Astrocyte of the spinal cord (primary cell): ENCODE measurements at places on chromosomes 11 and 22.
A peak's percentile ranks its signal among the peaks of the same experiment; 100 is the strongest.

GRCh38 chr11:119337581-119338317 lies 2.9 kb downstream of the C1QTNF5 start:
- DNase-seq, result peak; percentile 74

GRCh38 chr11:110903378-110903777 lies 191.1 kb upstream of the ARHGAP20 start:
- DNase-seq, result no peak

- no peak for DNase-seq
Observed at GRCh38 chr22:48222742-48223487, 1460.5 kb downstream of the TBC1D22A start.

DNA sequence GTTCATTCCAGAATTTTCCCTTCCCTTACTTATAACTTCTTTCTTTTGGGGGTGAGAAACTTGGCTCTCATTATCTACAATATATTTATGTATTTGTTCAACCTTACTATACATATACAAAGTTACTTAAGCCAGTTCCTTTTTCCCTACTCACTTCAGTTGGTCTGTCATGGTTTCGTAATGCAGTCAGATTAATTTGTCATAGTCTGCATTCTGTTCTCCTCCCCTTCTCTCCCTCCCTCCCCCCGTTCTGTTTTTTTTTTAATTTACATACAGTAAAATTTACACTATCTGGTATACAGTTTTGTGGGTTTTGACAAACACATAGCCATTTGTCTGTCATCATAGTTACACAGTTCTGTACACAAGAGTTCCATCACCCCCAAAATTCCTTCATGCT lies 71.8 kb upstream of the ADORA2A start:
- no peak for DNase-seq

DNA sequence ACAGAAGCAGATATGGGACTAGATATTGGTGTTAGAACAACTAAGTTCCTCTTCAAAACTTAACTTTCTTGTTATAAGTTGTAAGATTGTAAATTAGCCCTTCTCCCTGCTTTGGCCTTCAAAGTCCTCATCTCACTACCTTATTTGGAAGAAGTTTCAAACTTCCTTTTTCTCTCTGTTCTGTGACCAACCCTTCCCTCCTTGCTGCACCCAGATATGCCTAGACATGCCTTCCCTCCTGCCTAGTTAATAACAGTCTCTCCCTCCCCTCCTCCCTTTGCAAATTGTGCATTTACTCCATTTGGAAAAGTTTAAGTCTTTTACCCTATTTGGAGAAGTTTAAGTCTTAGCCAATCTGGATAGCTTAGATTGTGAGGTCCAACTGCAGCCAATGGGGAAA lies 4.9 kb downstream of the OR52K2 start:
- no peak for DNase-seq

- DNase-seq, result no peak
Observed at GRCh38 chr11:26708736-26709456, 13.0 kb downstream of the SLC5A12 start.

DNA sequence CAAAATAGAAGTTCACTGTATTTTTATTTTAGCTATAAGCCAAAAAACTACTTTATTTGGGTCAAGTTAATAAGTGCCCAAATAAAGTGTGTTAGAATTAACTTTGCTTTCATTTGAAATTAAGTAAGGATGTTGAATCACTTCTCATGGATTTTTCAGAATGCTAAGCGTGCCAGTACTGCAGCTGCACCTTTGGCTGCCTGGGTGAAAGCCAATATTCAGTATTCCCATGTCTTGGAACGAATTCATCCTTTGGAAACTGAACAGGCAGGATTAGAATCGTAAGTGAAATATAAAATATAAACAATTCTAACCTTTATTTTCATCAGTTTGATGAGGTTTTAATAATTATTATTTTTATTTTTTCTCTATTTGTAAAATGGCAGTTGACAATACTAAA lies 113.6 kb downstream of the DYNC2H1 start:
- peak; percentile 20 for DNase-seq

- peak; percentile 52 for DNase-seq
Observed at GRCh38 chr11:58024601-58025091, 965 bp downstream of the OR9Q1 start.

- DNase-seq, result no peak
Observed at GRCh38 chr22:42389143-42389542, 43.1 kb downstream of the NFAM1 start.

GRCh38 chr22:33405194-33405593 lies 347.0 kb upstream of the SYN3 start:
- DNase-seq, result no peak

DNA sequence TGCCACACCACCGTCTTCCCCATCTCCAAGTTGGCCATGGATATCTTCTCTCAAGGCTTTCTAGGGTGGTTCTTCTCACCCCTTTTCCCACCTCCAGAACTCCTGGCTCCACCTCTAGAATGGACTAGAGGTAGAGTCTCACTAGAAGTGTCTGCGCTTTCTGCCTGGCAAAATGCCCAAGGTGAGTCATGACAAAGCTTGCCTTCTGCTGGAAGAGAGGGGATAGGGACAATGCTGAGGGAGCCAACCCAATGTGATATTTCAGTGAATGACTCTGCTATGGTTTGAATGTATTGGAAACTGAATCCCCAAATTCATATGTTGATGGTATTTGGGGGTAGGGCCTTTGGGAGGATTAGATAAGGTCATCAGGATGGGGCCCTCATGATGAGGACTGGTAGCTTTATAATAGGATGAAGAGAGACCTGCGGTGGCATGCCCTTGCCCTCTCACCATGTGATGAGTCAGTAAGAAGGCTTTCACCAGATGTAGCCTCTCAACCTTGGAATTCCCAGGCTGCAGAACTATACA lies 4.1 kb upstream of the CD82 start:
- no peak for DNase-seq

DNA sequence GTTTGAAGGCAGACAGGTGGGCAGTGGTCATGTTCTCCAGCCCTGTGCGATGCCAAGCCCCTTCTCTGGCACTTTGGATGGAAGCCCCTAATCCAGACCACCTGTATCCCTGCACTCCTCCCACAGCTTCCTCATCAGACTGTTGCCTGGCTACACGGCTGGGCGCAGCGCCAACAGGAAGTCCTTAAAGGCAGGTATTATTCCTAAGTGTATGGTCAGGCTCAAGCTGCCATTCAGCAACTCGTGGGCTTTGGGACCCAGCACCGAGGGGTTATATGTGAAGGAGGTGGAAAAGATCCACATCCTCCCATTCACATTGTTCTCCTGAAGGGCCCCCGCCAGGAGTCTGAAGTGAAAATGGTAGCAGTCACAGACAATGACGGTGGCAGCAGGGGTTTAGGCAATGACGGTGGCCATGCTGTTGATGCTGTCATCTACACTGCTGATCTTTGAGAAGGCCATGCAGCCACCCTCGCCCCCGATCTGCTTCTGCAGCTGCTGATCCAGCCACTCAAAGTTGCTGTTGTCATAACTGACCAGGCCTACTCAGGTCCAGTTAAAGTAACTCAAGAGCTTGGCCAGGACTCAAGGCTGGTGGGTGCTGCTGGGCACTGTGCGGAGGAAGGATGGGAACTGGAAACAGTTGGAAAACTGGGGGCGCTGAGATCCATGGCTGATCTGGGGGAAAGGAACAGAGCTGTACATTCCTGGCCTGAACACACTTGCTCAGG lies 27.7 kb downstream of the OR6Q1 start:
- no peak for DNase-seq

GRCh38 chr11:78323363-78323762 lies 94.3 kb downstream of the GAB2 start:
- DNase-seq, result no peak

DNA sequence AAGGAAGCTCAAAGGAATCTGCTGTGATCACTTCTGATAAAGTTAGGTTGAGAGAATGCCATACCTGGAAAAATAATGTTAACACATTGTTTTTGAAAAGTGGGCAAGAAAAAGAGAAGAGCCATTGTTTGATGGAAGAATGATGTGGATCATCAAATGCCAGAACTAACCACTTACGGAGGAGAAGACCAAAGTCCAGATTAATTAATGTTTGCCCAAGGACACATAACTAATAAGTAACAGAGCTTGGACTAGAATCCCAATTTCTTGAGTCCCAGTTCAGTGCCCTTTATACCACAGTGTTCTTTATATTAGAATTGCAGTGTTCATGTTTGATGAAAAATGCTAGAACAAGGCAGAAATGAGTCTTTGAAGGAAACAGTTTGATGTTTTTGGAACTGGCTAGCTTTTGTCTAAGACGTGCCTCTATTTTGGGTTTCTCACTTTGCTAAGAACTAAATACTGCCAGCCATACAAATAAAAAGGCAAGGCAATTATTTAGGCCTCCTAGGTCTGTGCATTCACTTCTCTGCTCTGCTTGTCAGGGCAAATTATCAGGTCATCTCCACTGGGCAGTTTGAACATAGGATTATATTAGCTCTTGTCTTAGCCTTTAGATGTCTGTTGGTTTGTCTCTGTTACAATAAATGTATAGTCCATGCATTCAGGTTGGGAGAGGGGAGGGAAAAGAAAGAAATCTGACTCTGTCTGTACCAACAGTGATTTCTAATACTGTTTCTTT lies 72.3 kb downstream of the TRIM44 start:
- DNase-seq, result no peak

GRCh38 chr11:63868399-63869064 lies 29.6 kb downstream of the MARK2 start:
- no peak for DNase-seq

- peak; percentile 89 for DNase-seq
Observed at GRCh38 chr22:50185375-50186087, at the start of gene TRABD. Gene TRABD, plus strand, starts transcription at chr22:50185913. Its CDS starts 7,148 bp downstream, at chr22:50193061.

- DNase-seq, result no peak
Observed at GRCh38 chr11:45282081-45282480, 4.1 kb downstream of the SYT13 start.

GRCh38 chr11:62925745-62926679 lies 4.8 kb upstream of the CHRM1 start:
- no peak for DNase-seq

- DNase-seq, result no peak
Observed at GRCh38 chr22:35558031-35558430, 17.4 kb downstream of the RASD2 start.

- no peak for DNase-seq
Observed at GRCh38 chr11:1160231-1161101, 2.7 kb downstream of the MUC5AC start.

DNA sequence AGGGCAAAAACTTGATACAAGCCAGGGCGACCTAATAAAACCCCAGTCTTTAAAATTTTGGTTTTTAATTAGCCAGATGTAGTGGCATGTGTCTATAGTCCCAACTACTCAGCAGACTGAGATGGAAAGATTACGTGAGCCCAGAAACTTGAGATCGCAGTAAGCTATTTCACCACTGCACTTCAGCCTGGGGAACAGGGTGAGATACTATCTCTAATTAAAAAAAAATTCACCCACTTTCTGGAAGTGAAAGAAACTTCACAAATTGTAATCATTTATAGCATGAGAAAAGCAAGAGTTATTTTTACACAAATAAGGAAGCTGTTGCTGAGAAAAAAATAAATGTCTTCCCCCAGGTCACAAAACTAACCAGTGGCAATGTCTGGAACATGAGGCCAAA lies 882 bp upstream of the GLYATL2 start:
- DNase-seq, result no peak

- peak; percentile 62 for DNase-seq
Observed at GRCh38 chr11:99015634-99016454, 4.9 kb upstream of the CNTN5 start.

- no peak for DNase-seq
Observed at GRCh38 chr11:114027926-114028325, 31.6 kb upstream of the ZBTB16 start.

GRCh38 chr22:50490531-50491308 lies 4.1 kb downstream of the MIOX start:
- DNase-seq, result no peak

- DNase-seq, result peak; percentile 24
Observed at GRCh38 chr11:37320921-37321320, 722.9 kb upstream of the RAG2 start.

DNA sequence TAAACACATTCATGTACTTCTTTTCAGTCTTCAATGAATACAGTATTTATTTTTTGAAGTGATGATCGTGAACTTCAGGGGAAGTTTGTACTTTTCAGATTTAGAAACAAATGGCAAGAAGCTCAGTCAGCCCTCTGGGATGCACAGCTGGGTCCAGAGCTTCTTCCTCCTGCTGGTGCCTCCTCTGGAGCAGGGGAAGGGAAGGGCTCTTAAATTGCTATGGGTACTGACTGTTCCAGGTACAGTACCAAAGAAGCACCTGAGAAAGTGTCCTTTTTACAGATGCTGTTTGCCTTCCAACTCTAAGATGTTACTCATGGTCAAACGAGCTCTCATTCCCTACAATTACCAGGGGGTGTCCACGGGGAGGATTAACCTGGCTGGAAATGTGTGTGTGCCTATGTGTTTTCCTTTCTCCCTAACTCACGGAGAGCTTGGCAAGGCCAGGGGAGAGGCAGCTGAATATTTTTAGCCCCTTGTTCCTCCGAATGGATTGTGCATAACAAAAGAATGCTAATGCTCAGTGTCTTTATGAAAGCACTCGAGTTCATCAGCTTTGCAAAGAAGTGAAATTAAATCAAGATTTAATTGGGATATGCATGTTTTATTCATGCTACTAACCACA lies 313.7 kb upstream of the CADM1 start:
- DNase-seq, result no peak

GRCh38 chr11:17747131-17747955 lies 12.8 kb downstream of the KCNC1 start:
- DNase-seq, result no peak
